Stimulated activated CD4-positive, alpha-beta T cell treated with anti-CD3 and anti-CD28 coated beads, Interleukin-4, amount 100 ng/mL, for 4 hours (primary cell): ENCODE measurements at places on chromosomes 7 and 10.

DNA sequence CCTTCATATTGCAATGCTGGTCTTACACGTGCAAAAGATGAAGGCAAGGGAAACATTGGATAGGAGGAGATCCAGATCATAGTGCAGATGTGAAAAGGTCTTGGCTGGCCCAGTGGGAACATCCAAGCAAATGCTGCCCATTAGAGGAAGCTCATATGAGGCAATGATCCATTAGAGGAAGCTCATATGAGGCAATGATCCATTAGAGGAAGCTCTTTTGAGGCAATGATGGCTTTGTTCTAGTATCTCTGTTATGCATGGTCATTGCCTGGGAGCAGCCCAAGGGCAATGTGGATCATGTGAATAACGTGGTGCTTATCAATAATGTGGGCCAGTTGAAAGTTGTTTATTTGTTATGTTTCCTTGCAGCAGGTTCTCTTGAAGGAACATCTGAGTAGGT lies 37.8 kb downstream of the STEAP4 start:
- no peak for DNase-seq

DNA sequence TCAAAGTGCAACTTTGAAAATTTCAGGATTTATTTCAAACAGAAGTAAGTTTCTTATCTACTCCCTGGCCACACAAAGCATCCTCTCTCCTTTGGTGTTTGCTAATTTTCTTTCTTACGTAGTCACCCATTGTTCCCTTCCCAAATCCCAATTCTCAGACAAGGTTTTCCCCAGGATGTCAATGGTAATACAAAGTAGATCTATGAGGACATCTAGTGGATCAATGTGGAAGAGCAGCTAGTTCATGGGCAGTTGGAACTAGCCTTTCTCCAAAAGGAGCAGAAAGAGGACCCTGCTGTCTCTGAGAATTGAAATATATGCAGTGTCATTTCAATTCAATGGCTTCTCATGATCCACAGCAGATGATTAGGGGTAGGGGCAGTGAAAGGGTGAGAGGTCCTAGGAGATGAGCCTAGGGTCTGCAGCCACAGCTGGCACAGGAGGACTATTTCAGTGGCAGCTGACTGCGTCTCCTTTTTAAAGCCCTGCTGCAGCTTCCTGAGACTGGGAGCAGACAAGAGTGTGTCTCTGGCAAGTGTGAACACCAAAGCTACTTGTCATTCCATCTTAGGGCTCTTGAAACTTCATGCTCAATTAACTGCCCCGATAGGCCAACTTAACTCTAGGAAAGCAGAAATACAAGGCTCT lies 632.6 kb downstream of the KCNMA1 start:
- DNase-seq, result no peak

DNA sequence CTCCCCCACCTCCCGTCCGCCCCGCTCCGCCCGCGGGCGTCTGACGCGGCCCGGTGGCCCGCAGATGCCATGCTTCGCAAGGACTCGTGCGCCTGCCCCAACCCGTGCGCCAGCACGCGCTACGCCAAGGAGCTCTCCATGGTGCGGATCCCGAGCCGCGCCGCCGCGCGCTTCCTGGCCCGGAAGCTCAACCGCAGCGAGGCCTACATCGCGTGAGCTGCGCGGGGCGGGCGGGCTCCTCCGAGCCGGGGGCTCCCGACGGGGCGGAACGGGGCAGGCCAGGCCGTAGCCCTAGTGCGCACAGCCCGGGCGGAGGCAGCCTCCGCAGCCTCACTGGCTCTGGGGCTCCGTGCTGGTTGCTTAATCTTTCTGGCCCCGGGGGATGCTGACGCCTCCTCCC lies 2.8 kb downstream of the ASIC3 start:
- DNase-seq, result peak; percentile 52

GRCh38 chr7:41374150-41374848 lies 328.6 kb downstream of the INHBA start:
- DNase-seq, result no peak

DNA sequence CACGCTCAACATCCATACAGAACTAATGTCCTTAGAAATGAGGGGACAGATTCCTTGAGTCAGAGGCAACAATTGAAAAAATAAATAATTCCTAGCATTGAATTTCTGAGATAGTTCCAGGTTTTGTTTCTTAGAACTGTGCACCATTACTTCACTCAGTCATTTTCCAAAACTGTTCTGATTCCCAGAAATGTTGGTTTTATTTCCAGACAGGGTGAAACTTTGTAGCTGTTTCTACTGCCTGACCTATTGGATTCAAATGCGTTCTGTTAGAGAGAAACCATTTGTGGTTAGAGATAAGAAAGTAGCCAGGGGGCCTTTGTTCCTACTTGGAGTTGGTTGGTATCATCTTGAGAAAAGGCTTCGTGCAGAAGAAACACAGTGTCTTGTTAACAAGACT lies 8.1 kb upstream of the DEPP1 start:
- DNase-seq, result no peak

- no peak for DNase-seq
Observed at GRCh38 chr7:120064565-120064964, 208.4 kb upstream of the KCND2 start.

DNA sequence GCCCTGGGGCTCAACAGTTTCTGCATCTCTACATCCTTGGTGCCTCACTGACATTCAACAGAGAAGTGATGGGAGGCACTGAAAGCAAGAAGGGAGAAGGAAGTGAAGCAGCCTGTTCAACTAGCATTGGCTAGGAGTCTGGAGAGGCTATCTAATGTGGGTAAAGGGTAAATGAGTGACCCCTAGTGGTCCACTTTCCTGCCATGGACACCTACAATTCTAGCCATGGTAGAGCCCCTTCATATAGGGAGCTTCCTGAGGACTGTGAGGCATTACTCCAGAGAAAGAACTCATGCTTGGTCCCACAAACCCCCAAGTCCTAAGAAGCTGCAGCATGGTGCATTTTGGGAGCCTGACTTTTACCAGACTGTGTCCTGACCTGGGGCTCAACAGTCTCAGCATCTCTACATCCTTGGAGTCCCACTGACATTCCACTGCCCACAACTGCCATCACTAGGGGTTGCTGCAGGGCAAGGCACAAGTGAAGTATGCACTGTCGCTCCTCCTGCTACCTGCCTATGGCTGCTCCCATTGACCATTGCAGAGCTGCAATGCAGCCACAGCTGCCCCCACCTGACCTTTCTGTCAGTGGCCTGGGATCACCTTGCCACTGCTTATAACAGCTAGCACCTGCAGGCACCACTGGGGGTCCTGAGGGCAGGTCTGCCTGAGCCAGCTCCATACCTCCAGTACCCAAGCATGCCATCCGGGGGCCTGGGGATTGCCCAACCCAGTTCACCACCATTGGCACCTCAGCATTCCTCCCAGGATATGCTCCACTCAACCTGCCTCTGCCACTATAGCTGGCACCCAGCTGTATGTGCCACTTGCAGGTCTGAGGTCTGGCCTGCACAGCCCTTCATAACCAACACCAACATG lies 44.1 kb upstream of the CDK6 start:
- no peak for DNase-seq

GRCh38 chr10:43427166-43427825 lies 9.6 kb upstream of the ZNF487 start:
- DNase-seq, result peak; percentile 39

DNA sequence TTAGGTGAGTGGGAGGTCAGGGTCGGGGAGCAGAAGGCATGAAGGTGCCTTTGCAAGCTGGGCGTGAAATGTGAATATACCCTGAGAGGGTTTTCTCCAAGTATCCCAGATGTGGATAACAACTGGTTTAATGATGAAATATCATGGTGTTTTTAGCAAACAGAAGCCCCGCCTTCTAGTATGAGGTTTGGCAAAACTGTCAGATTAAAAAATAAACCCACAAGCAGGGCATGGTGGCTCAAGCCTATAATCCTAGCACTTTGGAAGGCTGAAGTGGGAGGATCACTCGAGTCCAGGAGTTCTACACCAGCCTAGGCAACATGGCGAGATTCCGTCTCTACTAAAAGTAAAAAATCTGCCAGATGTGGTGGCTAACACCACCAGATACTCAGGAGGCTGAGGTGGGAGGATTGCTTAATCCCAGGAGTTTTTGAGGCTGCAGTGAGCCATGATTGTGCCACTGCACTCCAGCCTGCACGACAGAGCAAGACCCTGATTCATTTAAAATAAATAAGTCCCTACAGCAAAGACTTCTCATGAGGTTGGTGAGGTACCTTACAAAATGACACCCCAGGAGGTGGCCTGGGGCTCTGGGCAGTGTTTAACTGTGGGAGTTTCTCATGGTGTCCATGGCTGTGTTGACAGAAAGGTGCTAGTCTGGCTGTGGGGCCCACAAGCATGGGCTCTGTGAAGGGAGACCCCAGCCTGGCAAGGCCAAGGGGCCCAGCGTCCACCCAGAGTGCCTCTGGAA lies 6.7 kb upstream of the PWWP2B start:
- DNase-seq, result no peak

DNA sequence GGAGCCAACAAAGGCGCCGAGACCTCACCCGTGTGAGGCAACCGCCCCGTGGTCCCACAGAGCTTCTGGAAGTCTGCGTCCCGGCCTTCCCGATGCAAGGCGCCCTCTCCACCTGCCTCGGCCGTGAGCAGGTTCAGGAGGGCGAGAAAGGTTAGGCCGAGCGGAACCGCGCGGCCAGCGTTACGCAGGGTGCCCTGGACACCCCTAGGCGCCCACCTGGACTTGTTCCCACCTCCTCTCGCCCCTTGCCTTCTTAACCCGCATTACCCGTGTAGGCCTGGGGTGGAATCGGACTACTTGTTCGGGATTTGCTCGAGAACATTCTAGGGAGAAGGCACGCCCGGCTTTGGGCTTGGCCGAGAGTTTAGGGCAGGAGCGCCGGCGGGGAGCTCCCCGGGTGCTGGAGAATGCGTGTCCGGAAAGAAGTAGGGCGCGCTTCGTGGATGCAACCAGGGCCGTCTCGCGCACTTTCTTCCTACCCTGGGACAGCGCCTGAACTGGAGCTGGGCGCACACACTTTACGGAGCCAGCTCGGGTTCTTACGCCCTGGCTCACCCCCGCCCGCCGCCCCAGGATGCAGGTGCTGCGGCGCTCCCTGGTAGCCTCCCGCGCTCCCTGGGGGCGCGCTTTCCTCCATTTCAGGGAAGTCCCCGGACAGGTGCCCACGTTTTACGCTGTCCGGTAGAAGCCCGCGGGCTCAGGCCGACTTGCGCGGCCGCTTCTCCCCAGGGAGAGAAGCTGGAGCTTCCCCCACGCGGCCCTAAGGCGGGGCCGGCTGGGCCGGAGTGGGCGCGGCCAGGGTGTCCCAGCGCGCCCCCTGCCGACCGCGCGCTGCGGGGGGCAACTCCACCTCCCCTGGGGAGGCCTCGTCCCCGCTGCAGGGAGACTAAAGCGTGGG lies 74.5 kb downstream of the INSIG1 start:
- peak; percentile 18 for DNase-seq

GRCh38 chr7:76513817-76514799 lies 3.8 kb downstream of the UPK3B start:
- no peak for DNase-seq

- DNase-seq, result no peak
Observed at GRCh38 chr7:22183522-22184280, 173.3 kb downstream of the RAPGEF5 start.

DNA sequence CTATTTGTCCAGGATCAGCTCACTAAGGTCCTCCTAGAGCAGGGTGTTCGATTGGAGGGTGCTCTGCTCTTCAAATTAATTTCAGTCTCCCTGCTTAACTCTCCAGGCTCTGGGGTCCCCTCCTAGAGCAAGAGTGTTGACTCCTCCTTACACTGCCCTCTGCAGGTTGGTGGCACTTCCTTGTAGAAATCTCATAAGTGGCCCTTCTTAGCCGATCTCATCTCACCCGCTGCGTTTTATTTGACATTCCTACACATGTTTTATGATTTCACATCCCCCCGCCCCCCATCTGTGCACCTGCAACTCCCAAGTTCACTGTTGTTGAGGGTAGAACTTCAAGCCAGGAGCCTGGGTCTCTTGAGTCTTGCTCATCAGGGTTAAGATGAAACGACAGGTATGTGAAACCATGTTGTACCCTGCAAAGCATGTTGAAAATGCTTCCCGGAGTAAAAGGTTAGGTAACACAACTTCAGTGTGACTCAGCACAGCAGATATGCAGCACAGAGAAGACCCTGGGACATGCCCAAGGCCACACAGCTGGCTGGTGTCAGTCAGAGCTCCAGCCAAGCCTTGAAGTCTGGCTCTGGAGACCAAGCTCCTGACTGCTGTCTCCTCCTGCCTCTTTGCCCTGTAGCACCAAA lies 171.2 kb downstream of the PRKAG2 start:
- DNase-seq, result no peak

GRCh38 chr7:22442187-22442881 lies 57.7 kb downstream of the STEAP1B start:
- DNase-seq, result no peak

DNA sequence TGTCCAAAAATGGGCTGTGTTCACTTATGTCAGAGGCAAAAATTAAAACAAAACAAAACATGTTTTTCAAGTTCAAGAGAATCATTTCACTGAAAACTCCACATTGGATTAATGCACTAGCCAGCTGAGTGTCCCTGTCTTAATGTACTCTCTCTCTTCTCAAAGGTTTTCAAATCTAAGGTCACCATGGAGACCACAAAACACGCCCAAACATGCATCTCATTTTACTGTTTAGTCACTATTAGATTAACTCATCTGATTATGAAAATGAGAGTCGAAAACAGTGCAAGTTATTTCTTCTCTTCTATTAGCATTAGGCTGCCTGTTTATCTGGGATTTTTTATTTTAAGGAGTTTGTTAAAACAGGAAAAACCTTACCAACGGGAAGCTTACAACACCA lies 70.8 kb upstream of the ASAH2 start:
- DNase-seq, result no peak

DNA sequence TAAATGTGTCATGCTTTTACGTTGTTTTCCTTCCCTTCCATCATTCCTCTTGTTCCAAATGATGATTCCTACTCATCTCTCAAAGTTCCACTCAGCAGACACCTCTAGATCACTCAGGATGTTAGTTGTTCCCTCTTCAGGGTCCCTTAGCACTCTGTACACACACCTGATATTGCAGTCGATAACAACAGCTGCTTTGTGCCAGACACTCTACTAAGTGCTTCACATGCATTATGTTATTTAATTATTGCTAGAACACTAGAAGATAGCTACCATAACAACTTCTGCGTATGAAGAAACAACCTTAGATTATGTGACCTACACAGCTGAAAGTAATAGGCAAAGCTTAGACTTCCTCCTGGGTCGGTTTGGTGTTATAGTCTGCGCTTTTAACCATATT lies 29.6 kb downstream of the PCBD1 start:
- DNase-seq, result no peak

DNA sequence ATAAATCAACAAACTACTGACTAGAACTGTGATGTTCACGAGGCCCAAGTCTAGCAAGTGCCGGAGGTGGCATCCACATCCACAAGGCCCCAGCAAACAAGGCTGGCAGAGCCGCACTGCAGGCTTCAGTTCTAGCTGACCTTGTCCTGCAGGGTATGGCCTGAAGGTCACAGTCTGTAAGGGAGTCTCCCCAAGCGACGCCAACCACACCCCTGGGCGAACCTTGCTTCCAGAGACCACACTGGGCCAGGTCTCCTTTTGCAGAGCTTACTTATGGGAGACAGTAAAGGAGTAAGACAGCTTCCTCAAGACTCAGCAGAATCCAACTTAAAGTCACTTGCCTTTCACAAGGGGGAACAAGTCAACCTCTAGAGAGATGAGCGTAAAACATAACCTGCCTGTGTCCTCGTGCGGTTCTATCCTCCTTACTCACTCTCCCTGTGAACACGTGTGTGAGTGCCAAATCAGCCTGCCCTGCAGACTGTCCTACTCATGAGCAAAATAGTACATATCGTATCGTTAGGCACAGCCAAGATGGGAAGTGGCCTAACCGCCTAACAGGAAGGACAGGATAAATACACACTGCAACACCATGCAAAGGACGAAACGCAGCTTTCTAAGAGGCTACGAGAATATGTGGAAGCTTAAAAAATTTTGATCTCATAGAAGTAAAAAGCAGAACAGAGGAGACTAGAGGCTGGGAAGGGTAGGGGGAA lies 22.7 kb downstream of the FAM53B start:
- no peak for DNase-seq

- DNase-seq, result no peak
Observed at GRCh38 chr10:3867454-3868270, 82.7 kb upstream of the KLF6 start.
